ENCODE measurements at places on chromosomes 16 and 17.

- DNase-seq: no peak
Observed at GRCh38 chr16:67773569-67774456, 32.5 kb downstream of the RANBP10 start.

- no peak for DNase-seq
Observed at GRCh38 chr17:75227729-75228128, 22.2 kb downstream of the NUP85 start.

DNA sequence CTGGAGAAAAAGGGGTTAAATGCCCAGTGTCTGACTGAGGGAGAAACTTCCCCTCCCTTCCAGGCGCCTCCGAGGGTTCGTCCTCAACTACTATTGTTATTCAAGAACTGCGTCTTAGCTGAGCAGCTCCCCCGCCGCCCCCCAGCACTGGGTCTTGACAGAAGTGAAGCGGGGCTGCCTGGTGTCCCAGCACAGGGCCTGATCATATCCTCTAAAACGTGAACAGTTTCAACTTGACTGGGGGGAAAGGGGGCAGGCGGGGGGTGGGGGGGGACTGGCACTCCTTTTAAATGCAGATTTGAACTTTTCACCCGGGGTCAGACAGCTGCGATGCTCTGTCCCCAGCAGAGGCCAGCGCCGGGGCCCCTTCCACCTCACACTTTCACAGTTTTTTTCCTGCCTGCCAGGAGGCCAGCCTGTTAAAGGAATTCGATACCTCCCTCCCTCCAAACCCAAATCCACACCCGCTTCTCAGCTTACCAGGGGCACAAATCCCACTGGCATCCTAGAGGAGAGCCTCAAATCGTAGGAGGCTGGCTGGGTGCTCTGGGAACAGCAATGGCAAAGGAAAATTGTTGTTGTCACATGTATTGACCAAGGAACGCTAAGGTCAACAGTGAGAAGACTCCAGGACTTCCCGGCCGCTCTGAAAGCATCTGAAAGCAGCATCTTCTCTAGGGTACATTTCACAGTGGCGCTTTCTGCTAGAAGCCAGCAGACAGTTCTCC lies 14.5 kb downstream of the ZFHX3 start:
- no peak for DNase-seq

GRCh38 chr17:82101301-82101715 lies 3.3 kb upstream of the FASN start:
- DNase-seq: no peak

DNA sequence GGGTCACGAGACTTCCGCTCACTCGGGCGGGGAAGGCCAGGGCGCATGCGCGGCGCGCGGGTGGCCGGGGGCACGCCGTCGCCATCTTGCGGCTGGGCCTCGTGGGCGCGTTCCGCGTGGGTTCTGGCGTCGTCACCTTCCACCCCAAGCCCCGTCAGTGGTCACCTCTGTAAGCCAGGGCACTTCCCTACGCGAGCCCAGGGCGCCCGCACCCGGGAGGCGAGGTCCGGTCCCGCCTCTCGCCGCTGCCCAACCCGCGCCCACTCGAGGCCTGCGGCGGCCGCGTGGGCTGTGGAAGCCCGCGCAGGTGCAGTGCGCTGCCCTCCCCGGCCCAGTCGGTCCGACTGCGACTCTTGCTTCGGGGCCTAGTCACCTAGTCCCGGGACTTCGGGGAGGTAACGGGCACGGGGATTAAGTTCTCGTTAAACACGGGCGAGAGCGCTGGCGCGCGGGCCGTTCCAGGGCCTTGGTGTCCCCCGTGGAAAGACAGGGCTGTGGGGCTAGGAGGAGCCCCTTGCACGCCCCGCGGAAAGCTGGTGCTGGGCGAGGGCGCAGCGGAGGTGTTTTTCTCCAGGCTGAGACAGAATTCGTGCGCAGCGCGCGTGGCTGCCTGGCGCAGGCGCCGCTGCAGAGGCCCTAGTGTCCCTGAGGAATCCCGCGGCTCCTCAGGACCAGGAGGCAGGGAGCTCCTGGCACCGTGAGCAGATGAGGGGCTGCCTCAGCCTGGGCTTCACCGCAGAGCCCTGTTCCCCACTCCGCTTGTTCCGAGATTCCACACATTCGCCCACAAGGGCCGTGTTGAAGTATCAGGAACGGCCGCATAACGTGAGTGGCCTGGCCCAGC lies 472 bp upstream of the ARHGDIA start:
- peak; percentile 80 for DNase-seq

GRCh38 chr16:82767198-82767597 lies 140.4 kb downstream of the CDH13 start:
- DNase-seq: no peak

GRCh38 chr16:87344931-87345631 lies 27.9 kb upstream of the C16orf95 start:
- no peak for DNase-seq

DNA sequence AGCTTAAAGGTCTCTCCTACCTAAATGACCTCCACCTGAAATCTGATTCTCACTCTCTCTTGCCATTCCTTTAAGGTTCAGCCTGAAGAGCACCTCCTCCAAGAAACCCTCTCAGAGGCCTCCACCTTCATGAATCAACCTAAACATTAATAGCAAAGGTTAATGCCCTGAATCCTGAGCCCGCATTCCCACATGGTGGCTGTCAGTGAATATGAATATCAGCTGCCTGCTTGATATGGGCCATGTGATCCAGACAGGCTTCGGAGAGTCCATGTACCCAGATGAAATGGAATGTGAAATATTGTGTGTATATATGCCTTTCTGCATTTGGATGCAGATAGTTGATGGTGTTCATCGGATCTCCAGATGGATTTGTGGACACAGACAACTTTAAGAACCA lies 317.5 kb downstream of the TOX3 start:
- DNase-seq: no peak

GRCh38 chr17:50953518-50953830 lies 87.3 kb upstream of the TOB1 start:
- no peak for DNase-seq

DNA sequence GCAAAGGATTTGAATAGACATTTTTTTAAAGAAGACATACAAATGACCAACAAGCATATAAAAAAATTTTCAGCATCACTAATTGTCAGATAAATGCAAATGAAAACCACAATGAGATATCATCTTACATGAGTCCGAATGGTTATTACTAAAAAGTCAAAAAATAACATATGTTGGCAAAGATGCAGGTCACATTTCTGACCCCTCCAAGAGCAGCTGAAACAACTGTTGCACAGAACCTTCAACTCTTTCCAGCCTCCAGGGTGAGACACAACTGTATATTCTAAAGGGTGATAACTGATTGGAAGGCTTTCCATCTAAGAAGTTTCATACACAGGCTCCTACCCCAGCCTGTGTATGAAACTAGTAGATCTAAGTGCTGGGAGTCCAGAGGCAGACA lies 51.9 kb downstream of the SLFN5 start:
- no peak for DNase-seq

GRCh38 chr17:82930043-82930923 lies 90.5 kb upstream of the ZNF750 start:
- DNase-seq: no peak

DNA sequence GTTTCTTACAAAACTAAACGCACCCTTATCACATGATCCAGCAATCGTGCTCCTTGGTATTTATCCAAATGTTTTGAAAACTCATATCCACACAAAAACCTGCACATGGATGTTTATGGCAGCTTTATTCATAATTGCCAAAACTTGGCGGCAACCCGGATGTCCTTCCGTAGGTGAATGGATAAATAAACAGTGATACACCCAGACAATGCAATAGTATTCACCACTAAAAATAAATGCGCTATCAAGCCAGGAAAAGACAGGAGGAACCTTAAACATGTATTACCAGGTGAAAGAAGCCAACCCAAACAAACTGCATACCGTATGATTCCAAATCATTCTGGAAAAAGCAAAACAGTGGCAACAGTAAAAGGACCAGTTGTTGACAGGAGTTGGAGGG lies 10.0 kb downstream of the SPATA32 start:
- no peak for DNase-seq

- no peak for DNase-seq
Observed at GRCh38 chr16:53504665-53505064, 1.7 kb upstream of the AKTIP start.

GRCh38 chr17:2395258-2396181 lies 5.3 kb downstream of the MNT start:
- no peak for DNase-seq

DNA sequence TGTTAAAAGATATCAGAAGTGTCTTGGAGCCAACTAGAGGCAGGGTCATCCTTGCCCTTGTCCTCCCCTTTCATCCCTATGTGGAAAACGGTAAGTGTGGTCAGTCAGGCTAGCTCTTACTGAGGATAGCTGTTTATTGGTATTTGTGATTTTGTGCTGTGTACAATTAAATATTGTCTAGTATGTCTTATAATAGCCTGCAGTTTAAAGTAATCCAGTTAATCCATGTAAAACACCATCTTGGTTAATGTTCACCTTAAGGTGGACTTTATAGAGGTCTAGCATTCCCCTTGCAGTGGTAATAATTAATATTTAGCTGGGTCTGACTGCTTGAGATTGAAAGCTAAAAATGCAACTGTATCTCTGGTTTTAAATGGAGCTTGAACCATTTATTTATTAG lies 25.6 kb downstream of the METTL9 start:
- DNase-seq: no peak

- no peak for DNase-seq
Observed at GRCh38 chr17:62761884-62762283, 46.2 kb downstream of the MARCHF10 start.

GRCh38 chr16:68064791-68065365 lies 20.3 kb upstream of the NFATC3 start:
- no peak for DNase-seq

GRCh38 chr16:55047903-55048497 lies 117.3 kb downstream of the IRX5 start:
- no peak for DNase-seq

DNA sequence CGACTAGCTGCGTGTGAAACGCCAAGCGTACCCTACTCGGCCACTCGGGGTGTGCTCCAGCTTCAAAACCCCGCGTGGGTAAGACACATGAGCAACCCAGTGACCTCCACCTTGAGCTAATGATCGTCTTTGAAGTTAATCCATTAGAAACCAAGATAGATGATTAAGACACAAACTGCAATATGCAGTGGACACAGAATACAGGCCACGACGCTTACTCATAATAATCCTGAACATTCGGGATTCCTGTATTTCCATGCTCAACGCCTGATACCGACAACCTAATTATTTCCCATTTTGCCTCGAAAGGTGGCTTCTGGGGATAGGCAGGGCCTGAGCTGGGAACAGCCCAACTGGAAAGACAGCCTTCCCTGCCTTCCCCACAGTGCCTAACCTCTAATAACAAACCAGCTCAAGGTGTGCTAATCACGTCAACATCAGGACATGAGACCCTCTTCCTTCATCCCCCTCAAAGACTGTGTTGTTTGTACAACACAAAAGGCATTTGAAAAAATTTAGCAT lies 504 bp upstream of the COPRS start:
- no peak for DNase-seq

GRCh38 chr16:86882586-86883280 lies 304.4 kb downstream of the FOXL1 start:
- DNase-seq: no peak

GRCh38 chr17:56779898-56780777 lies 53.6 kb downstream of the C17orf67 start:
- DNase-seq: peak; percentile 95

- no peak for DNase-seq
Observed at GRCh38 chr16:79185711-79186110, 414.8 kb downstream of the MAF start.

DNA sequence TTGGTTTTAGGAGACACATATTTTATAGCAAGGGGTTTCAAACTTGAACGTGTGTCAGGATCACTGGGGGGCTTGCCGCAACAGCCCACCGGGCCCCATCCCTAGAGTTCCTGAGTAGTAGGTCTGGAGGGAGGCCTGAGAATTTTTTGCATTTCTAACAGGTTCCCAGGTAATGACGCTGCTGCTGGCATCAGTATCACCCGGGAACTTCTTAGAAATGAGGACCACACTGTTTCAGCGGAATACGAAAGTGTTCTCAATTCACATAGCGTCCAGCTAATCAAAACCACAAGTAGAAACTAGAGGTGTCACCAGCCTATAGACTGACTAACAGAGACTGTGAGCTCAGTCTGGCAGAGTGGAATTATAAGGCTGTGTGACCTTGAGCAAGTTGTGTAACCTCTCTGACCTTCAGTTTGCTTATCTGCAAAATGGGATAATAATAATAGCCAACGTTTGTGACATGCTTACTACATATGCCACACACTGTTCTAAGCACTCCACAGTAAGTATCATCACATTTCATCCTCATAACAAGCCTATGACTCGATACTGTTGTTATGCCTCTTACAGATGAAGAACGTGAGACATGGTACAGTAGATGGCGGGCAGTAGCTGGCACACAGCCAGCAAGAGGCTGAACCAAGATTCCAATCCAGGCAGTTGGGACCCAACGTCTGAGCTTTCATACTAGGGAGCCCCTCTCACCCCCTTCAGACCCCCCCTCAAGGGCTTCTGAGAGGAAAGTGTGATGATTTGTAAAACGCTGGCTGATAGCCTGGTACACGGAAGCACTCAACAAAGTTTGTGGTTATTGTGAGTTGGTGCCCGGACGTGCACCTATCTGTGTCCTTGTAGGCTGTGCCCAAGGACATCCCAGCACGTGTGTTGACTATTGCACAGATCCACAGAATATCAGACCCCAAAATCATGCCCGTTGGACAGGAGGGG lies 4.6 kb upstream of the ICAM2 start:
- no peak for DNase-seq

GRCh38 chr17:12974005-12974531 lies 43.8 kb downstream of the ELAC2 start:
- no peak for DNase-seq

- no peak for DNase-seq
Observed at GRCh38 chr17:64538508-64539130, 31.8 kb downstream of the CEP95 start.

Data from KG1 (cell line).